ENCODE measurements at places on chromosomes 3 and 15. TPM values are rescaled to one million over a fixed set of nuclear protein-coding genes. Genes with fewer than 3 reads are reported as not detected.

The GPR62 gene
- total RNA-seq, result not detected

The FAM107A gene
- total RNA-seq, result not detected

- no peaks in the 10 kb centered on the region for H3K27me3 ChIP-seq
- no peak overlapping the region for H3K27ac ChIP-seq
- H3K4me1 ChIP-seq, result no peaks in the 10 kb centered on the region
- no peak for DNase-seq
- H3K36me3 ChIP-seq, result no peaks in the 10 kb centered on the region
- no peak overlapping the region for H3K4me3 ChIP-seq
Observed at GRCh38 chr3:142849148-142849547, 39.7 kb downstream of the PCOLCE2 start.

The NR2E3 gene
- total RNA-seq, result not detected

DNA sequence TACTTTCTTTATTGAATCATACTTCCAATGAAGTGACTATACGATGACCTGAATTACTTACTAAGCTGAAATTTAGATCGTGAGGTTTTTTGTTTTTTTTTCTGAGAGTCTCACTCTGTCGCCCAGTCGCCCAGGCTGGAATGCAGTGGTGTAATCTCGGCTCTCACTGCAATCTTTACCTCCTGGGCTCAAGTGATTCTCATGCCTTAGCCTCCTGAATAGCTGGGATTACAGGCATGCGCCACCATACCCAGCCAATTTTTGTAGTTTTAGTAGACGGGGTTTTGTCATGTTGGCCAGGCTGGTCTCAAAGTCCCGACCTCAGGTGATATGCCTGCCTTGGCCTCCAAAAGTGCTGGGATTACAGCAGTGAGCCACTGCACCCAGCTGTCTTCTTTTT is 28.7 kb downstream of the SPPL2A start:
- DNase-seq, result no peak
- H3K36me3 ChIP-seq, result peaks cover 25% of the 10 kb centered on the region
- no peak overlapping the region for H3K27ac ChIP-seq
- H3K4me3 ChIP-seq, result no peak overlapping the region

DNA sequence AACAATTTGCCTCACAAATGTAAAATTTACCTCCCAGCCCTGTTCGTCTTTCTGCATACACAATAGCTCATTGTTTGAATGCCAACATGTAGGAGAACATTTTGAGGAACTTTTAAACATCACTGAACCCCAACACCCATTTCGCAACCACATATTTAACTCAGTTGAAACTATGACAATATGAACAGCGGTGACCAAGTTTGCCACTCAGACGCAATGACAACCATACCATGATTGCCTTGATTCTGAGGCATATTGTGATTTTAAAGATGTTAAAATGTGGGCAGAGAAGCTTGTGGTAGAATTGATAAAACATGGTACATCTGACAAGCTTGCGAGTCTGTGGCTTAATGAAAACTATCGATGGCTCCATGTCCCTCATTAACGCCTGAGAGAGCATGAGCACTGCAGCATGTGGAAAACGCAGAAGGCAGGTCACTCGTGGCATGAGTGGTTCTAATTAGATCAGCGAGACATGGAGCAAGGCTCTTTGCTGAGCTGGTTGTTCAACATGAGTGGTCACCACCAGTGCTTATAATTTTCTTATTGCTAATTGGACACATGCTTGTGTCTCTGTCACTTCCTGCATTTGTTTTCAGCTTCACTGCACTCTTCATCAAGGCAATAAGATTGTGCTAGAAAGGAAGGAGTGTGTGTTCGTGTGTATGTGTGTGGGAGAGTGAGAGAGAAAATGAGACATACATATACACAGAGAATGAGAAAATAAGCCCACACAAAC is 116.8 kb downstream of the CHST2 start:
- H3K36me3 ChIP-seq, result no peaks in the 10 kb centered on the region
- no peaks in the 10 kb centered on the region for H3K27me3 ChIP-seq
- H3K27ac ChIP-seq, result no peak overlapping the region
- no peak overlapping the region for H3K4me3 ChIP-seq
- peaks cover 6% of the 10 kb centered on the region for H3K4me1 ChIP-seq

DNA sequence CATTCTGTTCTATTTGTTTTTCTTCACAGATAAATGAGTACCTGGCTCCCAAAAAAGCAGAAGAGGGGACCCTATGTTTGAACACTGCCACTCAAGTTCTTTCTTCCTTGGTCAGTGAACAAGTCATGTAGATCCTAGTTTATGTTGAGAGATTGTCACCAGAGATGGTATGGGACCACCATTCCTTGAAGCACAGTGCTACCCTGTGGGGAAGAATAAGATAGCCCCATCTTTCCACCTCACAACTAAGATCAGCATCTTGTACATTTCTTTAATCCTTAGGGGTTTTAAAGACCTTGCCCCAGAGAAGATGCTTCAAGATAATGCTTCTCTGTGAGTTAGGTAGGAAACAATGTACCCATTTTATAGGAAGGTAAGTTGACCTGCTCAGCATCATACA is 233.5 kb upstream of the WNT5A start:
- H3K36me3 ChIP-seq, result no peaks in the 10 kb centered on the region
- DNase-seq, result no peak
- H3K4me3 ChIP-seq, result no peak overlapping the region
- H3K27me3 ChIP-seq, result peaks cover 11% of the 10 kb centered on the region

GRCh38 chr3:43391621-43392020 is 105.3 kb downstream of the SNRK start:
- peaks cover 52% of the 10 kb centered on the region for H3K4me1 ChIP-seq
- no peak overlapping the region for H3K4me3 ChIP-seq
- H3K36me3 ChIP-seq, result peaks cover 3% of the 10 kb centered on the region
- H3K27me3 ChIP-seq, result no peaks in the 10 kb centered on the region
- peak overlapping the region; percentile 3 for H3K27ac ChIP-seq

- H3K36me3 ChIP-seq, result no peaks in the 10 kb centered on the region
- H3K4me3 ChIP-seq, result no peak overlapping the region
- H3K27ac ChIP-seq, result no peak overlapping the region
- peaks cover 8% of the 10 kb centered on the region for H3K27me3 ChIP-seq
- no peak for DNase-seq
Observed at GRCh38 chr3:149371001-149371722, 6.3 kb downstream of the TM4SF1 start.

The KPNA4 gene
- total RNA-seq, result 64.8 TPM

DNA sequence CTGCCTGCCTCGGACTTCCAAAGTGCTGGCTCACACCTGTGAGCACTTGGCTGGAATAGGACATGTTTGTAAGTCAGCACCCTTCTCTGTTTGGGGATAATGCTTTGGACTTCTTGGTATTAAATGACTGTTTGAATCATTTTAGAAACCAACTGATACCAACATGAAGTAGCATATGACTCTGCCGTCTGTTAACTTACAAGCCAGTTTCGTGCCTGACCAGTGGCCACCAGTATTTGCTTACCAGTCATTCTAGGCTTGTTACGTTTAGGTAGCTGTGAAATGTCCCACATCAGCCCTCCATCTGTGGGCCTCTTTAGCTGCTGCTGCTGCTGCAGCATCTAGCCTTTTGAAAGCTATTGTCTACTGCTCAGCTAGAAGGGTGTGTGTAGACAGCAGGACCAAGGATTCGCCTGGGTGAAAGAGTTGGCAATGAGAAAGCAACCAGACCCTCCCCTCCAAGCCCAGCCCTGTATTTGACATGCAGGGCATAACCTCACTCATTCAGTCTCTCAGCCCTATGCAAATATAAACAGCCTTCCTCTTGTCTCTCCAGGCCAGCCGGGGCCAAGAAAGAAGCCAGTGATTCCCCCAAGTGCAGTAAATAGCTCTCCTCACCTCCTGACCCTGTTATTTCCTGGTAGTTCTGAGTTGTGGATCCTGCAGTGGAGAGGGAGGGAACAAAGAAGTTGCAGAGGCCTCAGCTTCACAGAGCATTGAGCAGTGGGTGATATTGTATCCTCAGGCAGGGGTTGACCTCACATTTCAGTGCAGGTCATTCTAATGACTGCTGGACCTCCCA is 51.0 kb downstream of the NKIRAS1 start:
- H3K27ac ChIP-seq, result no peak overlapping the region
- H3K4me3 ChIP-seq, result no peak overlapping the region
- DNase-seq, result no peak

- no peak overlapping the region for H3K27ac ChIP-seq
- no peak overlapping the region for H3K4me3 ChIP-seq
- H3K27me3 ChIP-seq, result no peaks in the 10 kb centered on the region
- peaks cover 15% of the 10 kb centered on the region for H3K36me3 ChIP-seq
- no peak for DNase-seq
- no peaks in the 10 kb centered on the region for H3K4me1 ChIP-seq
Observed at GRCh38 chr3:130705501-130705900, 41.1 kb downstream of the PIK3R4 start.

DNA sequence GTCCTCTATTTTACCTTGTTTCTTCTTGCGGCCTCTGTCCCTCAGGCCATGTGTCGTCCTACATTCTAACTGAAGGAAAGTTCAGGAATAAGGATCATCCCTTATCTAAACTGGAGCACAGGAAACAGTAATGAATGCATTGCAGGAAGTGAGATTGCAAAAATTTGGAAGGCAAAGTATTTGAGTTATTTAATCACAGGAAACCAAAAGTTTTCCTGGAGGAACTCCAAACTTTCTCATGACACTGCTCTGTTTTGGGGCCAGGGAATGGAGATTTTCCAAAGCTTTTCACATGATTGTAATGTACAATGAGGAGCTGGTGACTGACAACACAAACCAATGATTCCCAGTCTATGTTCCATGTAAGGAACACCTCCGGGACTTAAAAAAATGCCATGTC is 57.8 kb upstream of the PLSCR4 start:
- no peak overlapping the region for H3K27ac ChIP-seq
- no peak for DNase-seq
- no peak overlapping the region for H3K4me3 ChIP-seq
- no peaks in the 10 kb centered on the region for H3K4me1 ChIP-seq

The BCHE gene
- total RNA-seq, result not detected

The TMEM212 gene
- total RNA-seq, result not detected

The MEGF11 gene
- total RNA-seq, result not detected

The SHC4 gene
- total RNA-seq, result 2.1 TPM

The CYP1A2 gene
- total RNA-seq, result not detected

GRCh38 chr3:98525494-98525893 is 2.8 kb upstream of the CLDND1 start:
- H3K27me3 ChIP-seq, result no peaks in the 10 kb centered on the region
- H3K4me3 ChIP-seq, result peak overlapping the region; percentile 77
- DNase-seq, result no peak
- peaks cover 22% of the 10 kb centered on the region for H3K36me3 ChIP-seq

The TM4SF18 gene
- total RNA-seq, result not detected

GRCh38 chr15:46848704-46849103 is 868.6 kb upstream of the SEMA6D start:
- H3K4me1 ChIP-seq, result no peaks in the 10 kb centered on the region
- H3K36me3 ChIP-seq, result no peaks in the 10 kb centered on the region
- no peaks in the 10 kb centered on the region for H3K27me3 ChIP-seq

- H3K27ac ChIP-seq, result no peak overlapping the region
- H3K4me3 ChIP-seq, result no peak overlapping the region
Observed at GRCh38 chr3:157069846-157070677, 89.9 kb downstream of the CCNL1 start.

The ANKRD34C gene
- total RNA-seq, result not detected

The CLDN1 gene
- 12.3 TPM for total RNA-seq

DNA sequence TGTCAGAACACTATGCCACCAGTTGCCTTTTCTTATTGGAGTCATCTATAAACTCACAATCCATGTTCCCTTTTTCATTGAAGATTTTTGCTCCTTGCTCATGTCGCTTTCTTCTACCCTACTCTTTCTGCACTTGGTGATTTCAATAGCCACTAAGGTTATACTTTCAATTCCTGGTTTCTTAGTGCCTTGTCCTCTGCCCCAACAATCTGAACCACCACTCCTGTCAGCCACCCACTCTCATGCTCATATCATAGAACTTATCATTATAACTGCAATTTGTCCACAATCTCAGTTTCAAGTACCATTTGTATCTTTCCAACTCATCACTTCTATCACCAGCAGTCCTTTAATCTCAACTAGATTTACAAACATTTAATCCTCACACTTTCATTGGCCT is 10.0 kb upstream of the GRAMD1C start:
- H3K27ac ChIP-seq, result no peak overlapping the region

DNA sequence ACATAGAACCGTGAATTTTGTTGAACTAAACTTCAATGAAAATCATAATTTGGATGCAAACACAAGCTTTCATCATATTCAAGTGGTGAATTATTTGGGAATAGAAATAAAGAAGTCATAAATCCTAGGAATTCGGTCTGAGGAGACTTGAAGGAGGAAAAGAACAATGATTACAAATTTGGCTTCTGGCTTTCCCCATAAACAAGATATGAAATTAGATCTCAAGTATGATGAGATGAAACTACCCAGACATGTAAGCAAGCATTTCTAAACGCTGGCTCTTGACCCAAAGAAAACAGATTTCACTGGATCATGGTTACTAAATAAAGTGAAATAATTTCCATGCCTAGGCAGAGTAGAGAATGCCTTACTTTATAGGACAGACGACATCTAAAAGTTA is 146.9 kb upstream of the LRTM1 start:
- H3K4me3 ChIP-seq, result no peak overlapping the region
- no peaks in the 10 kb centered on the region for H3K4me1 ChIP-seq
- H3K36me3 ChIP-seq, result no peaks in the 10 kb centered on the region
- no peaks in the 10 kb centered on the region for H3K27me3 ChIP-seq

The SLCO2A1 gene
- not detected for total RNA-seq

- no peak overlapping the region for H3K4me3 ChIP-seq
- H3K27me3 ChIP-seq, result no peaks in the 10 kb centered on the region
Observed at GRCh38 chr15:72599855-72600464, 54.5 kb upstream of the GOLGA6B start.

The ABHD10 gene
- 65.3 TPM for total RNA-seq

Measured in activated T-cell treated with anti-CD3 and anti-CD28 coated beads, Interleukin-2, amount 50 U/mL, for 72 hours (primary cell).